ENCODE measurements at places on chromosomes 3 and 15.

- no peak for DNase-seq
These were observed 19.1 kb downstream of the KLHL6 start for GRCh38 chr3:183536238-183536880.

GRCh38 chr15:98536976-98537375 is 111.4 kb upstream of the IGF1R start:
- DNase-seq, result no peak

DNA sequence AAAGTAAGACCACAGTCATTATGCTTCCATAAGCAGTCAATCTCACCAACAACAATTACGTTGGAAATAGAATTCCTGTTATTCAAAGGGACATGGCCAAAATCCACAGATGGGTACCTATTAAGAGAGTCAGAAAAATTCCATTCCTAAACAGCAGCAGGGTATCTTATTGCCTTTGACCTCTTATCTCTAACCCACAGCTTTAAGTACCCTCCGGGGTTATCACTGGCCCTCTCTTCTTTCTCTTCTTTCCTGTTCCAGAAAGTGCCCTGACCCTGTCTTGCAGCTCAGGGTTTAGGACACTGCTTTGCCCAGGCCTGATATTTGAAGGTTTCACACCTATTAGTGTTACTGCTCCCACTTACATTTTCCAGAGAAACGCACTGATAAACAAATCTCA is 428.7 kb downstream of the TBC1D5 start:
- DNase-seq, result no peak

- DNase-seq, result no peak
These were observed 135.7 kb downstream of the MEIS2 start for GRCh38 chr15:36964626-36965025.

- DNase-seq, result no peak
These were observed 764.2 kb upstream of the ARRDC4 start for GRCh38 chr15:97196048-97197014.

GRCh38 chr15:100842756-100843730 is 36.6 kb upstream of the ALDH1A3 start:
- DNase-seq, result no peak

GRCh38 chr15:77650265-77650664 is 17.6 kb upstream of the LINGO1 start:
- no peak for DNase-seq

GRCh38 chr3:13846238-13846637 is 33.6 kb downstream of the WNT7A start:
- no peak for DNase-seq

DNA sequence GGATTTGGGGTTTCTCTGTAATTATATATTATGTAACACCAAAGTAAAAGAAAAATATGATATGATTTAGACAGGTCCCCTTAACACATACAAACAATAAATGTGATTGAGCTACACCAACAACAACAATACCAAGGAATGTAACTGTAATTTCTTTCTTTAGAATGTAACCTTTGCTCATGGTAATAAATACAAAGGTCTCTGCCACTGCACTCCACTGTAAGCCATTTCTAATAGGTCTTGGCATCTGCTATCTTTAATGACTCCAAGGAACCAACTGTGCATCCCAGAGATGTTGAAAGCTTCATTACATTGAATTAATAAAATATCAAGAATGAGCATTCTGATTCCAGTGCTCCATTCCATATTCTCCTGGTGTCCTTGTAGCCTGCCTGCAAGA is 88.8 kb downstream of the PDZRN3 start:
- DNase-seq, result no peak

- DNase-seq, result no peak
These were observed 62.1 kb upstream of the SPRED1 start for GRCh38 chr15:38190501-38190900.

DNA sequence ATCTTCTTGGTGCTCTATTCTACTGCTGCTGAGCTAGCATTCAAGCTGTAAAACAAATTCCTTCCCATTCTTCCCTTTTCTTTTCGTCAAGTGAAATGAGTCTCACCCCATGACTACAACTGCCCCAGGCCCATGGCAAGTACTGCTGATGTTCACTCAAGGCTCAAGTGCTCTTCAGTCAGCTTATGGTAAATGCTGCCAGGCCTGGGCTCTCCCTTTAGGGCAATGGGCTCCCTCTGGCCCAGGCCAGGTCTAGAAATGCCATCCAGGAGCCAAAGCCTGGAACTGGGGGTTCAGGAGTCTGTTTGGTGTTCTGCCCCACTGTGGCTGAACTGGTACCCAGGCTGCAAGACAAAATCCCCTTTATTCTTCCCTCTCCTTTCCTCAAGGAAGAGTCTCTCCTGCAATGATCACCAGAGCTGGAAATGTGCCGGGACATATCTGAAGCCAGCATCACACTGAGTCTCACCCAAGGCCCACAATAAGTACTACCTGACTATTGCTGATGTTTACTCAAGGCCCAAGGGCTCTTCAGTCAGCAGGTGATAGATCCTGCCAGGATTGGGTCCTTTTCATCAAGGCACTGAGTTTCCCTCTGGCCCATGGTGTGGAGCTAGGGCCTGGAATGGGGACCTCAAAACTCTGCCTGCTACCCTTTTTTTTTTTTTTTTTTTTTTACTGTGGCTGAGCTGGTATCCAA is 205.0 kb upstream of the STAC start:
- no peak for DNase-seq

DNA sequence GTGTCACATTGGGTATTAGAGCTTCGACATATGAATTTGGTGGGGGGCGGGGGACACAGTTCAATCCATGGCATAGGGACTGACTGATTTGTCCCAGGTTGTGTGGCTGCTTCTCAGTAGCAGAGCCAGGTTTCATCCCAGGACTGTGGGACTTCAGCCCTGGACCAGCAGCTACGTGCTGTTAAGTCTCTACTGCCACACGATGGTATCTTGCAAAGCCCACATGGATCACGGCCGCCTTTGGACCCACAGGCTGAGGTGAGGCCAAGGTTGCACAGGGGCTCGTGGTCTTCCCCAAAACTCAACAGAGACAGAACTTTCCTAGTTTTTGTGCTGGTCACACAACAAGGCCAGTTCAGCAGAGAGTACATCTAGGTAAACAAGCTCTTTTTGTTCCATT is 97.4 kb downstream of the LRRK1 start:
- DNase-seq, result no peak

GRCh38 chr3:128293930-128294329 is 140.6 kb downstream of the EEFSEC start:
- DNase-seq, result no peak

DNA sequence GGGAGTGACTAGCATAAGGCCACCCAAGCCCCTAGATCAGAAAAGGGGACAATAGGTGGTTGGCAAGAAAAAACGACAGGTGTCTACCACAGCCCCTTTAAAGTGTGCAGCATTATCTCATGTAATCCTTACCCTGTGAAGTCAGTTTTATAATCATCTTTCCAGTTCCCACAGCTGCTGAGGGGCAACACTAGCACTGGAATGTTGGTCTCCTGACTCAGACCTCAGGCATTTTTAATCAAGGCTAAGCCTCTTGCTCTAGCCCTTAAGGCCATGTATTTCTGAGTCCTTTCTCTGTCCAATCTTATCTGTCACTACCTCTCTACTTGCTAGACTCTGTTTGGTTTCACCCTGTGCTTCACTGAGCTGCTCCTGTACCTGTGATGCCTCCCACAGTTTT is 171.7 kb downstream of the TLE3 start:
- no peak for DNase-seq

- DNase-seq, result no peak
These were observed 27.3 kb downstream of the PTPN23 start for GRCh38 chr3:47407896-47408838.

GRCh38 chr3:114861666-114862065 is 285.4 kb downstream of the ZBTB20 start:
- no peak for DNase-seq

Measured in stimulated activated CD4-positive, alpha-beta T cell treated with anti-CD3 and anti-CD28 coated beads, TNF-alpha, amount 100 ng/mL, for 24 hours (primary cell).